ENCODE measurements at places on chromosomes 2 and 18.

DNA sequence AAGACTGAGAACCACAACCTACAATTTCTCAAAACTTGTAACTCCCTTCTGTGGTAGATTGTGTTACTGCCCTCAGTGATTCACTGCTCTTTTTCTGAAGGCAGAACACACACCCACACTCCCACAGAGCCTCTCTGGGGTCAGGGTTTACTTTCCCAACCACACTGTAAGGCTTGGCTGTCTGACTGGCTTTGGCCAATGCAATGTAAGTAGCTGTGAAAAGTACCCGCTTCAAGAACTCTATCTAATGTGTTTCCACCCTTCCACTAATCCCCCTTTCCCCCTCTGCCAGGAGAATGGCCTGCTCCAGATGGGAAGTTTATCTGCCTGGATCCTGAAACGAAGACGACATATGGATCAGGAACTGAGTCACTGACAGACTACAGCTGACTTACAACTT, 222.7 kb downstream of the CDH2 start:
- no peak for DNase-seq

DNA sequence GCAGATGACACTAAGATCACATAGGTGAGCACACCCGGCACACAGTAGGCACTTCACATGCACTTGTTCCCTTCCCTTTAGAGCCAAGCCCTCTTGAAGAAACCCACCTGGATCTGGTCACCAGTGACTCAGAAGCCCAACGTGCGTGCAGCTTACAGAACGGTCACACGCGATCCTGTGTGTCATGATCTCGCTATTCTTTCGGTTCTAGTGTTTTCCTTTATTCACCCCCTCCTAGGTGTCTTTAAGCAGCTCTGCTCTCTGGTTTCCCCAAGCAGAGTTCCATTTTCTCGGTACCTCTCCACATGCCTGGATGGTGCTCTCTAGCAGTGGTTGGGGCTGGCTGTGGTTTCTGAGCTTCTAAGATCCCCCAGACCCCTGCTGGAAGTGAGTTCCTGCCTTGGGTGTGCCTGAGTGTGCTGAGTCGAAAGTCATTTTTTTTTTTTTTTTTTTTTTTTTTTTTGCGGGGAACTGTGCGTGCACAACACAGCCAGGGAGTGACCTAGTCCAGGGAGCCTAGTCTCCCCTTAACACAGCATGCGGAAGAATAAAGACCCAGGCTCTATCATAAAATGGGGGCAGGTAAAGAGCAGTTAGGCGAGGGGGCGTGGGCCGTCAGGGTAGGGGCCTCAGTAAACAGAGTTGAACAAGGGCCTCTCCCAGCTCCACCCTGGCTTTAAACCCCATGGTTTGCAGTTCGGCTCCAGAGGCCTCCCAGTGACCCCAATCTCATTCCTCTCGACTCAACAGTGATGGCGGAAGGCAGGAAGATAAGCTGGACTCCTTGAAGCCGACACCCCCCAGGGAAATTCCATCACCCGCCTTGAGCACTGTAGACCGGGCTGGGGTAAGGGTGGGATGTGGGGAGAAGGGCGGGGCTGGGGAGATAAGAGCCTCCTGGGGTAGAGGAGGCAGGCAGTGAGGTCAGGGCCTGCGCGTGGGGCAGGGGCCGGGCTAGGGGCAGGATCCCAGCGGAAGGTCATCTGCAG, 29.8 kb upstream of the DNMT3A start:
- no peak for DNase-seq

- DNase-seq: no peak
Measured at GRCh38 chr2:110904116-110904778, 171.9 kb downstream of the ACOXL start.

GRCh38 chr2:68388772-68389171, 23.7 kb downstream of the PLEK start:
- no peak for DNase-seq

DNA sequence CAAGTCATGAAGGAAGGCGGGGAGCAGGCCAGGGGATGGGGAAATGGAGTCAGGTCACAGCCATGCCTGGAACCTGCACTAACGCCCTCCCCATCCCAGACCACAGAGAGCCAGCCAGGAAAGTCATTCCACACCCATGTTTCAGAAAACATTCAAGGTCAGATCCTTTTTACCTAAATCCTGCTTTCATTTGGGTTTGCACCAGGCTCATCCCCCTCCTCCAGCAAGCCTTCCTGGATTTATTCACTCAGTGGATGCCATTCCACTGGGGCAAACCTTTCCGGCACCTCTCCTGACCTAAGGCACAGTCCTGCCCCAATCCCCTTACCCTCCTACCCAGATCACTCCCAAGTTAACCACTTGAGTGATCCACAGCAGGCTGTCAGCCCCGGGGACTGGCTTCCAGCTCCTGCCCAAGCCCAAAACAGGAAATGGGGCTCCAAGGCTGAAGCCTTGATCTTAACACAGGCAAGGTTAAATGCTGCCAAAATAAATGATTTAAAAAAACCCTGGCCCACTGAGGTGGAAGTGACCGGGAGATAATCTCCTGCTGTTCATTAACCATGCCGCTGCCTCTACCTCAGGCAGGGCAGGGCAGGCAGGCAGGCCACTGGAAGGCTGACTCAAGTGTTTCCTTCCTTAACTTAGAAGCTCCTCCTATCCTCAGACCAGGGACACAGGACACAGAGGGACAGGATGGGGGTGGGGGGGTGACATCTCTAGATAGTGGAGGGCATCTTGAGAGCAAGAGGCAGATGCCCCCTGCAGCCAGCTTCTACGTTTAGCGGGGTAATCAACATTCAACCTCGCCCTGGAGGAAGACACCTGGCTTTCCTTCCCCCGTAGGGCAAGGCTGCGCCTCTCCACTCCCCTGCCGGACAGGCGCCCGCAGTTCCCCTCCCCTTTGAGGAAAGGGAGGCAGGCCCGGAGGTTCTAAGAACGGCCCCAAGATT, 1.4 kb downstream of the RAB11FIP5 start:
- DNase-seq: no peak

- DNase-seq: peak; percentile 6
Measured at GRCh38 chr18:2906704-2907549, 60.1 kb downstream of the EMILIN2 start.

GRCh38 chr2:207157731-207158130, 8.0 kb downstream of the KLF7 start:
- no peak for DNase-seq

DNA sequence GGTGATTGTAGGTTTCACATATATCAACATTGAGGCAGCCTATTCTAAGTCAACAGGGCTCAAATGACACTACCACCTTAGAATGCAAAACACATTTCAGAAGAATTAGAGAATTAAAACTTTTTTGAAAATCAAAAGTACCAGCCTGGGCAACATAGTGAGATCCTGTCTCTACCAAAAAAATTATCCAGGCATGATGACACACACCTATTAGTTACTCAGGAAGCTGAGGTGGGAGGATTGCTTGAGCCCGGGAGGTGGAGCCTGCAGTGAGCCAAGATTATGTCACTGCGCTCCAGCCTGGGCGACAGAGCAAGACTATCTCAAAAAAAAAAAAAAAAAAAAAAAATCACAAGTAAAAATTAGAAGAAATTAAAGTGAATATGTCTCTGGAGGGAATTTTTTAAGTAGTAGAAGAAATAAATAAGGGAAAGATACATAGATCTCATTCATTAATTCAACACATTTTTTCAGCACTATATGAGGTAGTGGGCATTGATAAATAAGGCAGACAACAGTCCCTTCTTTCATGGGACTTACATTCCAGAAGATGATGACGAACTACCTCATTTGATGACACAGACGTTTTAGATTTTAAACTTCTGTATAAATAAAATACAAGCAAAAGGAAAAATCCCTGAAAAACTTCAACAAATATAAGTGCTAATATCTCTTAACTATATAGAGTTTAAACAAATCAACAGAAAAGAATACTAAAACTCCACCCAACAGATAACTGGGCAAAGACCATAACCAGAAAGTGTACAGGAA, 42.3 kb downstream of the STPG4 start:
- no peak for DNase-seq

DNA sequence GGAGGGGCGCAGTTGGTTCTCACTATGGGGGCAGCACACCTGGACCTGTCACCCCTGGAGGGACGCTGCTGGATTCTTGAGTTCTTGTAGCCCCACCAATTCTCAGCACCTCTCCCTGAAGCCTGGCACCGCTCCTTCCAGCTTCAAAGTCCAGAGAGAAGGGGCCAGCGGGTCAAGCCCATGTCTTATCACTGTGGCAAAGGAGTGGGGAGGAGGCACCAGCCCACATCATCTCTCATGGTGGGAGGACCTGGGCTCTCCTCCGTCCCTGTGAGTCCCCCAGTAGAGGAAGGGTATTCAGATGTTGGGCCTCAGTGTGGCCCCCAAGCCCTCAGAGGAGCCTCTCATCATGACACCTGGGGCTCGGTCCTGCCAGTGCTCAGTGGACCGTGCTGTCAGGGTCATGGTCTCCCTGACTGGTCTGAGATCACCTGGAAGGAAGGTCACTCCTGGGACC, 67.4 kb downstream of the HS1BP3 start:
- DNase-seq: no peak

- no peak for DNase-seq
Measured at GRCh38 chr18:61817086-61817485, 75.7 kb downstream of the RNF152 start.

- no peak for DNase-seq
Measured at GRCh38 chr2:106336737-106337136, 131.5 kb downstream of the RGPD3 start.

GRCh38 chr2:20348542-20348941, 2.1 kb downstream of the PUM2 start:
- DNase-seq: no peak

DNA sequence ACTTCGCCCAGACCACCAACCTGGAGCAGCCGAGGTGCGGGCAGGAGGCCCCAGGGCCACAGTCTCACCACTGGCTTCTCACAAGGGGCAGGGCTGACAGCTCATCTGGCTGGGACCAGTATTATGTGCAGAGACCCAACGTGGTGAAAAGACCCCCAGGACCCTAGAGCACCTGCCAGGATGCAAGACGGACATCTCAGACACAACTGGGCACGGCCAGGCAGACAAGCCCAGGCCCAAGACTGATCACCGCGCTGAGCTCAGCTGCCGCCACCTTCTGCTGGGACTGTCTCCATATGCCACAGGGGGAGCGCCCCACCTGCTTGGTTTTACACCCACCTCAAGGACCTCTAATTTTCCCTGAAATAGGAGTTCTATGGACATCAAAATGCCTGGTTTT, 23.2 kb downstream of the HDAC4 start:
- DNase-seq: no peak

- DNase-seq: no peak
Measured at GRCh38 chr2:49255409-49255971, 101.2 kb upstream of the FSHR start.

- DNase-seq: no peak
Measured at GRCh38 chr2:38345323-38346038, 31.6 kb downstream of the ATL2 start.

DNA sequence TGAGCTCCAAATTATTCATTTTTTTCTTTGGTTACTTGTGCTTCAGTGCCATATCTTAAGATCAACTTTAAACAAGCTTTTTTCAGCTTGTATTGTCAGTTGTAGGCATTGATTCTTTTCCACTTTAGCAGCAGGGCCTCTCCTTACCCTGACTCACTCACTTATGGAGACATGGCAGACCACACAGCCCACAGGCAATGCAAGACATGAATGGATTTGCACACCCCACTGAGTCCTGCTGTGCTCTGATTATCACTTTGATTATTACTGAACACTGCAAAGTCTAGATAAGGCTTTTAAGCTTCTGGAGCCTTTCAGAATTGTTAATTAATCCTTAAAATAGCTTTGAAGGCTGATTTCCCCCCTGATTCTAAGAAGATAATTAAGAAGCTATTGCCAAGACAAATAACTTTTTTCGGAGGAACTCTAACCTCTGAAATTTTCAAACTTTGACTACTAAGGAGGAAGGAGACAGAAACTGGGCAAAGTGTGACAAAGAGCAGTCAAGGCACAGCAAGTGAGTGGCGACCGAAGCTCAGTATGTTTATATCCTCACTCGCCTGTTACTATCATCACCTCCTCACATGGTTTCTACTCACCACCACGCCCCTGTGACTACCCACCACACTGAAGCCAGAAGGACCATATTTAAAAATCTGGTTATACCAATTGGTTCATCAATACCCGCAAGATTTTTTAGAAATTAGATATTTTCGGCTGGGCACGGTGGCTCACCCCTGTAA, 43.3 kb downstream of the CACNB4 start:
- no peak for DNase-seq

- DNase-seq: no peak
Measured at GRCh38 chr2:162928356-162928755, 89.8 kb upstream of the KCNH7 start.

- DNase-seq: no peak
Measured at GRCh38 chr18:55999641-56000040, 411.6 kb upstream of the TCF4 start.

DNA sequence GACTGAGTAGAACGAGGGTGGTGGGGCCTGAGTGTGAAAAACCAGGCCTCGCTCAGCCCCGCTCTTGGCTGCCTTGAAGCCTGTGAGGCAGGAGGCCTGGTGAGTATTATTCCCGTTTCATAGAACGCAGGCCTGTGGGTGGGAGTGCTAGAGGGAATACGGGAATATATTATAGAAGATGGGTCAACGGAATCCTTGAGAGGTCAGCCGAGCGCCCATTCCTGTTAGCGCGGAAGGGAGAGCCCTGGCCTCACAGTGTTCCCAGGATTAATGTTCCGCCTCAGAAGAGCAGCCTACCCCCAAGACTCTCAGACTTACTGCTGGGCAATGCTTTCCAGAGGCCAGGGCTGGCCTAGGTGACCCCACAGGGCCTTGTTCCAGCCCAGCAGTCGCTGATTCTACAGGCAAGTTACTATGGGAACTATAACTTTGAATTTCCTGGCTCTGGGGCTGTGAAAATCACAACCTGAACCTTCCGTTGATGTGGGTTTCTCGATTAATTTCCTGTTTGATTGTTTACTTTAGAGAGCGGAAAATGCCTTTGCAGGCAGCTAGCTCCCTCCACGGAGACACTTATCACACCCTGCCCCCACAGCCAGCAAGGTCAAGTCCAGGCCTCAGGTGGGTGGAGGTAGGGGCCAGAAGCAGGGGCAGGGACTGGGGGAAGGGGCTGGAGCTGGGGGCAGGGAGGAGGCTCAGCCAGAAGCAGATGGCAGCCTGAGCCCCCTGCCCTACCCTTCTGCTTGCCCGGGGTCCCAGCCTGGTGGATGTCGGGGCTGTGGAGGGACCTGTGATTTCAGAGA, 108.3 kb downstream of the SMAD7 start:
- DNase-seq: no peak

DNA sequence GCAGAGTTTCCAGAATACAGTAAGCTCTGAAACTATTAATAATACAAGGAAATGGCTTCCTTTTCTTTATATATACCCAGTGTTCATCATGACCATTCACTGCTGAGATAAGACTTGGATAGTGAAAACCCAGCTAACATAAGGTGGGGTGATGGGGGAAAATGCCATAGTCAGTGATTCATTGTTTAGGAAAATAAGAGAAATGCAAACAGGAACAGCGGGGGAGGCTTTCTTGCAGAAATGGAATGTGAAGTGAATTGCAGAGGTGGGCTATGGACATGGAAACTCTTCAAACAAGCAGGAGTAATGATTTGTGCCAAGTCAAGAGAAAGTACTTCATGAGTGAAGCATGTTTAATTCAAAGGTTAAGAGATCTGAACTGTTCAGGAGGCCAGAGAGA, 519.4 kb downstream of the TDRD15 start:
- no peak for DNase-seq
